ENCODE measurements at places on chromosomes 1 and 21.

DNA sequence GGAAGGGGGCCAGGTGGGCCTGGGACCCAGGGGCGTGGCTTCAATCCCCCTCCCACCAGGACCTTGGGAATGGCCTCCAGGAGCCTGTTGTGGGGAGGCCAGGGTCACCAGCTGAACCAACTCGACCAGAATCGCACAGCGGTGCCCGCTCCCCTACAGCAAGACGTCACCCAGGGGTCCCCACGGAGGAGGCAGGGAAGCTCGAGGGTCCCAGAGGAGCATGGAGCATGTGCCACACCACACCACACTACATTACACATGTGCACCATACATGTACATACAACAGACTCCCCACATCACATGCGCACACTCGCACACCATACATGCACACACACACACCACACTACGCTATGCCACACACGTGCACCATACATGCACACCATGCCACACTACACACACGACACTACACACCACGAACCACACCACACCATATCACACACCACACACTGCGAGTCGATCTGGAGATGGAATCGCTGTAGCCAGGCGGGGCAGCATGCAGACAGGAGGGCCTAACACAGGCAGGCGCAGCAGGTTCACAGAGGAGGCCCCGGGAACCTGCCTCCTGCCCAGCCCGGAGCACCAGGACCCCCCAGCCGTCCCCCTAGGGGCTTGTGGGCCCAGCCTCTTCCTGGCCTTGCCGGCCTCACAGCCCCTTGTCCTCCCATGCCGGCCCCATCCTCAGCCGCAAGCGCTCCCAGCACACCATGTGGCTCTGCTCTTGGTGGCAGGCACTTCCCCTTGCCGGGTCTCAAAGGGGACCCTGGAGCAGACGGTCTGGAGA, 596 bp downstream of the ITGB2 start:
- no peak for DNase-seq

- no peak for DNase-seq
Measured at GRCh38 chr1:175622362-175622761, 121.0 kb downstream of the TNR start.

- DNase-seq: no peak
Measured at GRCh38 chr1:203649551-203649998, 22.9 kb downstream of the ATP2B4 start.

DNA sequence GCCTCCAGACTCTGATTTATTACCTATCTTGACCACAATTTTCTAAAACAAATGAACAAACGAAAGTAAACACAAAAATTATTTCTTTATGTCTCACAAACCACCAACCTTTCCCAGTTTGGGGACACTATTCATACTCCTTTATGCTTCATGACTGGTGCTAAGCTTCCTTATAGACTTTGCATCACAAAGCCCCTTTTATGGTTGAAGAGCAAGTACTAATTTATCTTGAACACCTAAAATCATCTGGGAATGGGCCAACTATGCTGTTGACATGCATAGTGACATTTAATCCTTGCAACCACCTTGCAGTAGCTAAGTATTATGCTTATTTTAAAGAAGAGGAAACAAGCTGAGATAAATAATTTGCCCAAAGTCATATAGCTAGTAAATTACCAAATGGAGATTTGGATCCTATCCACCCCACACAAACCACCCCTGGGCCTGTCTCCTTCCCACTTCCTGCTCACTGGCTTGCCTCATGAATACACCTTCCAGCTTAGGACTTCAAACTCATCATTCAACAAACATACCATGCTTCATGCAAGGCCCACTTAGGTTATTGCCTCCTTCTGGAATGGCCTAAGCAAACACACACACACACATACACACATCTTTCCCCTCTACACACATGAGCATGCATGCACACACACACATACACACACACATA, 192.2 kb downstream of the PLPP3 start:
- no peak for DNase-seq

DNA sequence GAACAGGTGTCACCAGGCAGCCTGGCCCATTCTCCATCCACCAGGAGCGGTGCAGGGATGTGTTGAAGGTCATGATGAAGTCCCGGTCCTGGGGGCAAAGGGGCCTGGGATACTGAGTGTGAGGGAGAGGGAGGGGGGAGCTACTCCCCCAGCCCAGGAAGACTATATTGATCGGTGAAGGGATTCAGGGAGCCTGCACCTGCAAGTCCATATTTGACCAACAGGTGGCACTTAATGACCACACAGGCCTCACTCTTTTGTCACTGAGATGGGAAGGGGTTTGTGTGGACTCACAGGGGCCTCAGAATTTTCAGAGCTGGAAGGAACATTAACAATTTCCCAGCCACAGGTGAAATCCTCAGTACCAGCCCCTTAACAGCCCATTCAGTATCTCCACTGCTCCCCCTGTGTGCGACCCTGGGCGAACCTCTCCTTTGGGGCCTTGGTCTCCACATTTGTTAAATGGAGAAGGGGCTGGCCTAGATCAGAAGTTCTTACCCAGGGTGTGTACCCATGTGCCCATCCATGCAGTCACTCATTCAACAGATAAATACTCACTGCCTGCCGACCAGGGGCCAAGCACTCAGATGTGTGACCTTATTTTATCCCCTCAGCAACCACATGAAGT, 55.6 kb downstream of the NKAIN1 start:
- DNase-seq: no peak

DNA sequence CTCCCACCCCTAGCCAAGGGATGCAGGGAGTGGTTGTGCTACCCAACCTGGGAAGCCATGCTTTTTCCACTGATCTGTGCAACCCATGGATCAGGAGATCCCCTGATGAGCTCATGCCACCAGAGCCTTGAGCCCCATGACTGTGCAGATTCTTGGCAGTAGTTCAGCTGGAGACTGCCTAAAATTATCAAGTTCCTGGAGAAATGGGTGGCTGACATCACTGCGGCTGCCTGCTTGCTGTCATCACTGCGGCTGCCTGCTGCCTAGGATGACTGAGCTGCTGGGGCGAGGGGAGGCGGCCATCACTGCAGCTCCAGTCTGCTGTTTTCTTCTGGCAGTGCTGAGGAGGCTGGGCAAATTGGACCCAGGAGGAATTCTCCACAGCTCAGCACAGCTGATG, 159.2 kb downstream of the AGBL4 start:
- no peak for DNase-seq

DNA sequence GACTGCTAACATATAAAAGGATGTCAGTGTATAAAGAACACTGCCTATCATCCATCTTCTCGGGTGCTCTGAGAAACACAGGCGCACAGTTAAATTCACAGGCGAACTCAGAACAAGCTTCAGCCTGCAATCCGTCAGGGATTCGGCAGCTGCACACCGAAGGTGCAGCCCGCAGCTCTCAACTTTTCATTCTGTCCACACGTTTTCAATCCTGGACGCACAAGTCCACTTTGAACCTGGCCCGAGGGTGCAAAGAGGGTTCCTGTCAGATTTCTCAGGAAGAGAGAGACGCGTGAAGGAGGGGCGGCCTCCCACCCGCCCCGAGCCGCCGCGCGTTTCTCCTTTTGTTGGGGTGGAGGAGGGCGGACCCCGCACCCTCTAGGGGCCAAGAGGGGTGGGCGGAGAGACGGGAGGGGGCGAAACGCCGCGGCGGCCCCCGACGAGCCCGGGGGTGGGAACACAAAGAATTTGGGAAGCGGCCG, 724 bp downstream of the DOCK7 start:
- DNase-seq: no peak

- no peak for DNase-seq
Measured at GRCh38 chr1:40915581-40915980, 53.4 kb upstream of the CITED4 start.

DNA sequence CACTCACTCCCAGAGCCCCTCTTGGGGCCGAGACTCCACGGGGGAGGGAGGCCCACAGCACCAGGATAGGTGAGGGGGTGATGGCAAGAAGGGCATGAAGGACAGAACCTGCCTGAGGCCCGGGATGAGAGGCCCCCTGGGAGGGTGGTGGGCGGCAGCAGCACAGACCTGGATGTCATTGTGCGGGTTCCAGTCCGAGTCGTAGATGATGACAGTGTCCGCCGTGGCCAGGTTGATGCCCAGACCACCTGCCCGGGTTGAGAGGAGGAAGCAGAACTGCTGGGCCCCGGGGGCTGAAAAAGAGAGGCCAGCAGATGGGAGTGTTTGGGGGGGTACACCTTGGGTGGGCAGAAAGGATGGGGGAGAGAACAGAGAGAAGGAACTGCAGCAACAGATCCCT, 50.1 kb downstream of the CHD5 start:
- DNase-seq: no peak

DNA sequence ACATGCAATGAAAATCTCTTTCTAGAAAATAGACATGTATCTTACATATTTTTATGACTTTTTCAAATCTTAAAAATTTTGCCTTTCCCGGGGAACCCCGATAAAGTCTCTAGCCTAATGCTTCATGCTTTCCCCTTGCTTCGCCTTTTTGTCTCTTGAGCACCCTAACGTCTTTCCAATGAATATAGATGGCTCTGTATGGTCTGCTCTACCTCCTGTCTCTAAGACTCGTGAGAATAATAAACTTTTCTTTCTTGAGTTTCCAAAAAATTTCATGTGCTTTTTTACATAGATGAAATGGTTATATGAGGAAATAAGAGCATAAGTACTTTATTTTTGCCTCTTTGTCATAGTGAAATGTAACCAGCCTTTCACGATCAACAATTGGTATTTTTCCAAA, 202.6 kb downstream of the PDE4B start:
- DNase-seq: no peak

DNA sequence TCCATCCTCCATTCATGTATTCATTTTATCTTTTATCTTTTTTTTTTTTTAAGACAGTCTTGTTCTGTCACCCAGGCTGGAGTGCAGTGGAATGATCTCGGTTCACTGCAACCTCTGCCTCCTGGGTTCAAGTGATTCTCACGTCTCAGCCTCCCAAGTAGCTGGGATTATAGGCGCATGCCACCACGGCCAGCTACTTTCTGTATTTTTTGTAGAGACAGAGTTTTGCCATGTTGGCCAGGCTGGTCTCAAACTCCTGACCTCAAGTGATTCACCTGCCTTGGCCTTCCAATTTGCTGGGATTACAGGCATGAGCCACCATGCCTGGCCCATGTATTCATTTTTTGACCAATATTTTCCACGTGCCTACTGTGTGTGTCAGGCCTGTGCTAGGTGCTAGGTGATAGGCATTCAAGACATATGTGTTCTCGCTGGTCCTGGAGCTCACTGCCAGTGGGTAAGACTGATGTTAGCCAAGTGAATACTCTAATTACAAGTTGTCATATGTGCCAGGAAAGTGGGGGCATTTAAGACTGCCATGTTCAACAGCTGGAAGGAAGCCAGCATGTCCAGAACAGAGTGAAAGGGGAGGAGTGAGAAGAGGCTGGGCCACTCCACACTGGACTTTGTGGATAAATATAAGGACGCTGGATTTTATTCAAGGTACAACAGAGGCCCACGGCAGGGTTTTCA, 5.3 kb upstream of the CELSR2 start:
- DNase-seq: no peak

DNA sequence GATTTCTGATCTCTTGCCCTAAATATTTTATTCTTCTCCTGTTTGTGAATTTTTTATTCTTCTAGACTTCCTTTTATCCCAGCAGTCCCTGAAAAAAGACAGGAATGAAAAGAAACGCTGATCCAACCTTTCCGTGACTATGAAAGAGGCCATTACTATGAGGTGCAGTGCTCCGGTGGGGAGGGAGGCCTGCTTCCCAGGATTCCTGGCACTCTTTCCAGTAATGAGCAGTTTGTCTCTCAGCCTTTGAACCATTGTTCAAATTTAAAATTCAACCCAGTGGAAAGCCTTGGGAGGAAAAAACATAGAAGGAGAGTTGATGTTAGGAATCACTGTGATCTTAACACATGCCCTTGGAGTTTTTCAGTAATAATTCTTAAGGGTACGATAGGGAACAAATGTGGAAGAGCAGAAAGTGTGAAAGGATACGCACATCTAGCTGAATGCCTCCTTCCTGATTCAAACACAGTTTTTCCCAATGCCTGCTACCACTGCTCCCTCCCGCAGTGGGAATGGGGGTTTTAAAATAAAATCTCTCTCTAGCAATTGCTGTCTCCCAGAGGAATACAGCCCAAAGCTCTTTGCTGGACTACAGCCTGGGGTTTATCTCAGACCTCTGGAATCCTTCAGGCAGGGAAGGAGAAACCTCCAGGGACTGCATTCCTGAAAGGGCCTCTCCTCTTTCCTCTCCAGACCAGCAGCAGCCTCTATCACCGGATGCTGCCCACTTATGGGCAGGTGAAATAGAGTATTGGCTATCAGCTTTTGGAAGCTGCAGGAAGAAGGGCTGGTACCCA, 6.1 kb downstream of the IER5 start:
- no peak for DNase-seq

GRCh38 chr1:86852782-86853408, 61.0 kb downstream of the SELENOF start:
- no peak for DNase-seq

DNA sequence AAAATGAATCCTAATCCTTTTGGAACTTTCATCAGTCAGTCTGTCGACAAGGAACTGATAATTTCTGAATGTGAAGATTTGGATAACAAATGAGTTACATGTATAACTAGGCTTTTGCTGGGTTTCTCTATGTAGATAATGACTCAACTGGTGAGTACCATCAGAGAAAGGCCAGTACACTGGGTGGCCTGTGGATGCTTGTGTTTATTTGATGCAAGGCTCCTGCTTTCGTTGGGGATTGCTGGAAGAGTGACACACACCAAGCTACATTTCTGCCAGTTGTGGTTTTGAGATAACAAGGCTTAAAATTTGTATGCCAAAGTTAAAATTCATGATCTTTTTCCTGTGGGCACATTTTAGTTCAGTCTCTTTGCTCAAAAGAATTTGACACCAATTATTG, 115.7 kb upstream of the UBE2U start:
- no peak for DNase-seq
